Hepatocyte (in vitro differentiated cells): ENCODE measurements at places on chromosomes 5 and 9. TPM values are rescaled to one million over a fixed set of nuclear protein-coding genes. Genes with fewer than 3 reads are reported as not detected.
A peak's percentile ranks its signal among the peaks of the same experiment; 100 is the strongest.

DNA sequence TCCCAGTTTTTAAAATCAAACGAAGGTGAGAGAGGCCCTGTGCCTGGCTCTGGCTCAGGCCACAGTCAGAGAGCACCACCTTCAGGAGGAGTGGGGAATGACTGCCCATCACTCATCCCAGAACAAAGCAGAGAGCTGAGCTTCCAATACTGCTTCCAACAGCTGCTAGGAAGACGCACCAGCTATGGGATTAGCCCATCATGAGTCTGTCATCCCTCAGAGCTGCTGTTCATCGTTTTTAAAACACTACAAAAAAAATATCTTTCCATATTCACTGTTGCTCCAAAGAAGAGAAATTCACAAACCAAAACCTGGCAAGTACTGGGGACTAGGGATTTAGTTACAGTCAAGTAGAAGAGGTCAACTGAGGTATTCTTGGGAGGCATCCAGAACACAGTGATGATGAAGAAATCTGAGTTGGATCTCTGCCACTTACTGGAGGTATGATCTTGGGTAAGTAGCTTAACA, 102.4 kb downstream of the CDK5RAP2 start:
- H3K4me3 ChIP-seq = no peak overlapping the region
- H3K27me3 ChIP-seq = no peaks in the 10 kb centered on the region
- H3K36me3 ChIP-seq = no peaks in the 10 kb centered on the region
- no peaks in the 10 kb centered on the region for H3K4me1 ChIP-seq
- DNase-seq = peak; percentile 76

- no peak for DNase-seq
- no peak overlapping the region for H3K4me3 ChIP-seq
- H3K36me3 ChIP-seq = no peaks in the 10 kb centered on the region
- H3K27me3 ChIP-seq = no peaks in the 10 kb centered on the region
- no peaks in the 10 kb centered on the region for H3K4me1 ChIP-seq
- H3K27ac ChIP-seq = no peak overlapping the region
Measured at GRCh38 chr5:53089481-53089991, 20.0 kb downstream of the MOCS2 start.

The MEIKIN gene
- total RNA-seq = not detected in 2 replicates

DNA sequence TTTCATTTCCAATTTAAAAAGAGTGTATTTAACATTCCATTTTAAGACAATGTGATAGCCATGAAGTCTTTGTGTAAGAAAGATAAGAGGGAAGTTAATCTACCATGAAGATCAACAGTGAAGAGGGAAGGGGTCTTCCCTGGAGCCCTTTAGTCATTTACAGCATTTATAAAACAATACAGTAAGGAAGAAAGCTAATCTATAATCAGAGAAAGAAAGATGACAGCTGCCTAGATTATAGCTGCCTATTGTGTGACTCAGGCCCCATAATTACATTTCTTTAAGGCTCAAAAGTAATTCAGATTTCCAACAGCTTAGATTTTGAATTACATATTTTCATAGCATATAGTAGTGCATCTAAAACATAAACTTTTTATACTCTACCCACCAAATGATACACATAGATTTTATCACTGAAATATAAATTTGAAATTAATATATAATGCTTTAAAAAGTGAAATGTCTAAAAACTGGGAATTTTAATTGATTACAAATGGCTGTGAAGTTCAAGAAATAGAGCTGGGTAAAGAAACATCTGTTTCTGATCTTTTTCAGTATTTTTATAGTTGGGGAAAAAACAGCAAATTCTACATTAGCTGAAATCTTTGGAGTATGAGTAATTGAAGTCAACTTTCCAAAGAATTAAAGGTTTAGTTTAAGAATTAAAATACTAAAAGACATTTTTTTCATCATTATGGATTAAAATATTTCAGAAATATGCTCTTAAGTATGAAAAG, 89.6 kb downstream of the RIC1 start:
- no peak for DNase-seq
- no peak overlapping the region for H3K4me3 ChIP-seq
- peak overlapping the region; percentile 13 for H3K27ac ChIP-seq
- H3K27me3 ChIP-seq = no peaks in the 10 kb centered on the region
- H3K36me3 ChIP-seq = no peaks in the 10 kb centered on the region

DNA sequence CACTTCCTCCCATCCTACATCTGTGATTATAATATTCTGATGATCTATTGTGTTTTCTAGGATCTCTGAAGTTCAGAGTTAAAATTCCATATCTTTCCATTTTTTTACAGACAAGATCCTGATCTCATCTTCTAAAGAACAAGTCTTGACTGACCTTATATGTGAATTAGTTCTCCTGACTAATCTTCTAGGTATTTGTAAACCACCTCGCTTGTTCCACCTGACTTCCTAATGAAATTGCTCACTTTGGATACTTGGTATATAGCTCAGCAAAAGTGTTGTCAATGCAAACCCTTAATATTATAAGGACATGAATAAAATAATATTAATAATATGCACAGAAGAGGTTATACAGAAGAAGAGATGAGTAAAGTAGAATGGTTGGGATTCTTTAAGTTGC, 68.2 kb upstream of the NR4A3 start:
- H3K27ac ChIP-seq = no peak overlapping the region
- H3K36me3 ChIP-seq = no peaks in the 10 kb centered on the region
- no peaks in the 10 kb centered on the region for H3K4me1 ChIP-seq
- no peak for DNase-seq
- no peak overlapping the region for H3K4me3 ChIP-seq
- H3K27me3 ChIP-seq = peaks cover 3% of the 10 kb centered on the region

The MARCOL gene
- not detected in 2 replicates for total RNA-seq

The ZBTB34 gene
- total RNA-seq = 21.0 and 21.3 TPM in 2 replicates

GRCh38 chr5:133406977-133407632, 205.2 kb downstream of the FSTL4 start:
- no peaks in the 10 kb centered on the region for H3K36me3 ChIP-seq
- no peaks in the 10 kb centered on the region for H3K27me3 ChIP-seq
- no peak for DNase-seq
- no peak overlapping the region for H3K27ac ChIP-seq
- H3K4me3 ChIP-seq = no peak overlapping the region

GRCh38 chr9:127105805-127106465, 16.5 kb downstream of the ANGPTL2 start:
- H3K36me3 ChIP-seq = no peaks in the 10 kb centered on the region
- H3K4me3 ChIP-seq = no peak overlapping the region
- no peak for DNase-seq
- no peaks in the 10 kb centered on the region for H3K4me1 ChIP-seq
- no peaks in the 10 kb centered on the region for H3K27me3 ChIP-seq

The CCNG1 gene
- 332 and 390 TPM in 2 replicates for total RNA-seq

DNA sequence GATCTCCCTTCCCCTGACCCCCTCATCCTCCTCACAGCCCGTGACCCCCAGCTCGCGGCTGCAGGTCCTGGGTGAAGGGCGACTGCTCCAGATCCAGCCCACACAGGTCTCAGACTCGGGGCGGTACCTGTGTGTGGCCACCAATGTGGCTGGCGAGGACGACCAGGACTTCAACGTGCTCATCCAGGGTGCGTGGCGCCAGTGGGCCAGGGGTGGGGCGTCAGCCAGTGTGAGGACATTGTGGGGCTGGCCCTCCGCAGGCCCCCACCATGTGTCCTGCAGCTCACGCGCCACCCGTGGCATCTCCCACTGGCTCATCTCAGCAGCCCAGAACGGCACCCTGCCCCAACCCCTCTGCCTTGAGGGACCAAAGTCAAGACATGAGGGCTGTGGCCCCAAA, 67.1 kb upstream of the ASS1 start:
- no peak overlapping the region for H3K4me3 ChIP-seq
- no peaks in the 10 kb centered on the region for H3K4me1 ChIP-seq
- H3K36me3 ChIP-seq = no peaks in the 10 kb centered on the region
- DNase-seq = no peak
- H3K27me3 ChIP-seq = no peaks in the 10 kb centered on the region

GRCh38 chr9:36880075-36880474, 154.0 kb downstream of the PAX5 start:
- no peaks in the 10 kb centered on the region for H3K36me3 ChIP-seq
- H3K4me1 ChIP-seq = no peaks in the 10 kb centered on the region
- no peak for DNase-seq
- no peaks in the 10 kb centered on the region for H3K27me3 ChIP-seq

The NUTM2F gene
- total RNA-seq = 0.32 and 0.87 TPM in 2 replicates

DNA sequence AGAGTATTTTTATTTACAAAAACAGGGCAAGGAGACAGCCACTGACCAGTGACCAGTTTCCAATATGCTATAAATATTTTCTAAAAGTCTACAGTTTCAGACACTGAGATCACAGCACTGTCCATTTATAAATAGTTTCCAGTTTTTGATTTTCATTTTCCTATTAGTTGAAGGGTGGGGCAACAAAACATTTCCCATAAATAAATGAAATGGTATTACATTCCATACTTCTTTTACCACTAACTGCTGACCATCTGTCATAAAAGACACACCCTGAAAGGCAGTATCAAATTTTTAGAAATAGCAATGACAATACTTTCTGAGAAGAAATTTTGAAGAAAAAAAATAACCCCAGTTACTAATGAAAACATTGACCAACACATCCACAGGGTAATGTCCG, 126.7 kb downstream of the ARSB start:
- no peak overlapping the region for H3K27ac ChIP-seq
- DNase-seq = no peak
- H3K4me3 ChIP-seq = no peak overlapping the region
- no peaks in the 10 kb centered on the region for H3K4me1 ChIP-seq
- H3K36me3 ChIP-seq = no peaks in the 10 kb centered on the region

The ITGA1 gene
- total RNA-seq = 40.3 and 46.9 TPM in 2 replicates

The MRNIP gene
- 11.2 and 21.2 TPM in 2 replicates for total RNA-seq

DNA sequence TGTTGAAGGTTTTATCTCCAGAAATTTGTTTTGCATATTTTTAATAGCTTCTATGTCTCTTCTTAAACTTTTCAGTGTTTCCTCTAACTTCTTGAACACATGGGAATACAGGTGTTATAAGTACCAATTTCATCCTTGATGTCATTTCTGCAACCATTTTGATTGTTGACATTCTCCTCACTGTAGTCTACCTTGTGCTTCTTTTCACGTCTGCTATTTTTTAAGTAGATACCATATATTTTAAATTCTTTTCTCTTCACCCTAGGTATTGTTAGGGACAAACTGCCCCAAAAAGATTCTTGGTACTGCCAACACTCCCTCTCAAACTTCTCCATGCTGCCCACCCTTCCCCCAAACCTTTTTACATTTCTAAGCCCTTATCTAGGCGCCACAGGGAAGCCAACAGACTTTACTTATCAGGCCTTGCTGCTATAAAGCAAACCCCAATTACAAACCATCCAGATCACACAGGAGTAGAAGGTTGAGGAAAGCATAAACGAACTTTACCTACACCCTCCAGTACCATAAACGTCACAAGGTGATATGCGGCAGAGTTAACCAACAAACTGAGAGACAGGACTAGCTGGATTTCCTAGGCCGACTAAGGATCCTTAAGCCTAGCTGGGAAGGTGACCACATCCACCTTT, 1165.3 kb downstream of the TAF11L14 start:
- H3K4me1 ChIP-seq = no peaks in the 10 kb centered on the region
- H3K27ac ChIP-seq = no peak overlapping the region
- no peak overlapping the region for H3K4me3 ChIP-seq
- no peaks in the 10 kb centered on the region for H3K27me3 ChIP-seq

GRCh38 chr9:108048406-108049025, 558.9 kb upstream of the KLF4 start:
- H3K4me1 ChIP-seq = peaks cover 26% of the 10 kb centered on the region
- H3K36me3 ChIP-seq = no peaks in the 10 kb centered on the region
- H3K4me3 ChIP-seq = no peak overlapping the region
- DNase-seq = no peak
- H3K27me3 ChIP-seq = no peaks in the 10 kb centered on the region
- H3K27ac ChIP-seq = peak overlapping the region; percentile 54

DNA sequence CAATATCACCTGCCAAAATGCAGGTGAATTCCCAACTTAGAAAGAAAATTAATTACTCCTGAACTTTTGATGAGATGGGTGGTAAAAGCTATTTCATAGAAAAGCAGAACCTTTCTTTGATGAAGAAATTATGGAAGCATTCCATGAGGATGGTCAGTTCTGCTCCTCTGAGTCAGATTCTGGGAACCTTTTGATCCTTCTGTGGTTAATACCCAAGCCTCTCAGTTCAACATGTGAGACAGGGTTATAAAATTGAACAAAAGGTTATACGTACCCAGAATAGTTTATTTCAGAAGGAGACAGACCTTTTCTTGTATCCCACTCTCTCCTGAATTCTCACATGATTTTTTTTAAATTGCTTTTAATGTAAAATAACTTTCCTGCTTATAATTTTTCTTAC, 767.6 kb upstream of the ADAMTS16 start:
- H3K27ac ChIP-seq = no peak overlapping the region
- no peaks in the 10 kb centered on the region for H3K4me1 ChIP-seq
- no peaks in the 10 kb centered on the region for H3K27me3 ChIP-seq
- no peaks in the 10 kb centered on the region for H3K36me3 ChIP-seq

The TMEM252 gene
- total RNA-seq = 0.16 TPM in 1 of 2 replicates, not detected in the other

The MLLT3 gene
- total RNA-seq = 38.3 and 39.2 TPM in 2 replicates

The DNAH5 gene
- 0.40 and 0.72 TPM in 2 replicates for total RNA-seq

The KIF4B gene
- 0.10 TPM in 1 of 2 replicates, not detected in the other for total RNA-seq

DNA sequence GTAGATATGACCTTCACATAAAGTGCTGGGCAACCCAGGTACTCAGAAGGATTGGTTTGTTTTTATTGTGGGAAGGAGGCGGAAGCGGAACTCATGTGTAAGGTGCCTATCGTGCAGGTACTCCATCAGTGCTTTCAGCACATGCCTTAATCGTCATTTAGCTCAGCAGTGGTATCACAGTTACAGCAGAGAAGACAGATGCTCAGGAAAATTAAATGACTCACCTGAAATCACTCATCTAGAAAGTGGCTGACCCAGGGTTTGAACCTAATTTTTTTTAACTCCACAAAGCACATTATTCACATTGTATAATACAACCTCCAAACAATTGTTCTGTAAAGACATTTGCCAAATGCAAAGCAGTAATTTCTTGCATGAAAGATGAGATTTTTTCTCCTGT, 2.2 kb downstream of the C5orf46 start:
- H3K4me1 ChIP-seq = no peaks in the 10 kb centered on the region
- H3K27ac ChIP-seq = no peak overlapping the region
- DNase-seq = no peak
- H3K36me3 ChIP-seq = no peaks in the 10 kb centered on the region
- H3K4me3 ChIP-seq = no peak overlapping the region

- no peak overlapping the region for H3K27ac ChIP-seq
- H3K36me3 ChIP-seq = no peaks in the 10 kb centered on the region
- no peaks in the 10 kb centered on the region for H3K4me1 ChIP-seq
- DNase-seq = no peak
- H3K4me3 ChIP-seq = no peak overlapping the region
Measured at GRCh38 chr9:9892217-9892616, 720.6 kb downstream of the PTPRD start.

The FOXD4L4 gene
- total RNA-seq = 0.12 TPM in 1 of 2 replicates, not detected in the other

DNA sequence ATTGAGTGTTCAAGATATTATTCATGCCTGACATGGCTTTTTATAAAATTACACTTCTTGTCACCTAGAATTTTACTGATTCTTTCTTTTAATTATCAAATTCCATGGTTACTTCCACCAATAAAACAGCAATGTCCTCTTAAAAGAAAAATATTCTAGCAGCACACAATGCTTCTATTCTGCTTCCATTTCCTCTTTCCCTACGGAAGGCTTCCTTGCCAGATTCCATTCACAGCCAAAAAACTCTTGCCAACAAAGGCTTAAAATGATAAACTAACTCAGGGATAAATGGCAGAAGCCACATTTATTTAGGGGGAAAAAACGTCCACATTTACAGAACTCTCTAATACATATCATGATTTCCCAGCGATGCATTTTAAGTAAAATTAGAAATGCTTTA, 111.6 kb downstream of the CTNND2 start:
- no peaks in the 10 kb centered on the region for H3K36me3 ChIP-seq
- H3K27me3 ChIP-seq = no peaks in the 10 kb centered on the region
- no peak overlapping the region for H3K4me3 ChIP-seq
- no peak overlapping the region for H3K27ac ChIP-seq
- no peaks in the 10 kb centered on the region for H3K4me1 ChIP-seq

GRCh38 chr5:117713585-117714198, 1139.1 kb upstream of the SEMA6A start:
- H3K4me3 ChIP-seq = no peak overlapping the region
- H3K36me3 ChIP-seq = no peaks in the 10 kb centered on the region
- no peaks in the 10 kb centered on the region for H3K4me1 ChIP-seq
- no peak for DNase-seq
- H3K27me3 ChIP-seq = no peaks in the 10 kb centered on the region
